ENCODE measurements at places on chromosomes 16 and 17. TPM values are rescaled to one million over a fixed set of nuclear protein-coding genes. Genes with fewer than 3 reads are reported as not detected.

The DNAI2 gene
- not detected for total RNA-seq

DNA sequence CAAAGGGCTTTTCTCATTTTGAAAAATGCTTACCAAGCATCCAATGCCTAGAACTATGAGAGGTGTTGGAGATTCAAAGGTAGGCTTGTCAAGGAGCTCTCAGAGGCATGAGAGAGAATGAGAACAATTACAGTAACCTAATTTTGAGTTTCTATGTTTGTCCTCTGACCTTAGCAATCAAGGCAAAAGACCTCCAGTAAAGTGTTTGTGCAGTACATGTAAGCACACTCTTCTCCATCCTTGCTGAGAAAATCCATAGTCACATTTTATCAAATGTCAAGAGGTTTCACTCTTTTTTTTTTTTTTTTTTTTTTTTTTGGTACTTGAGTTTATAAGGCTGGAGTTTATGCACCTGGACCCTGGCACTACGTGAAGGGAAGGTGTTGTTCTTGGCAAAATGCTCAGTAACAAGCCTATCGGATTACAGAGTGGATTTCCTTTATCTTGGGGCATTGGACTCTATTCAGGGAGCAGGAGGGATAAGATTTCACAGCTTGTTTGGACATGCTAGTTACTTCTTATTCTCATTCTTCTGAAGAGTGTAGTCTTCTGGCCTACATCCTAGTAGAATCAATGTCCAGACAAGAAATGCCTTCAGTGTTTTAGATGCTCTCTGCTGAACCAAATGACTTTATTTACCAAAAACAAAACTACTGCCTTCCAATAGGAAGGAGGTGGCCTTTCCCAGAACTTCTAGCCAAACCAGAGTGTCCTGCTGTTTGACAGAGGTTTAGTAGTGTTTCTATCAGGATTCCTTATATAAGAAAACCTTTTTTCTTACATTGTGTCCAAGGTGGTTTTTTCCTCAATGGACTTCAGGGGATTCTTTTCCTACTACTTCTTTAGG, 21.9 kb downstream of the KCNJ2 start:
- DNase-seq: no peak

GRCh38 chr16:49854796-49855203, 1.1 kb downstream of the ZNF423 start:
- no peak for DNase-seq

- DNase-seq: no peak
These were observed 5.9 kb downstream of the ZNF205 start for GRCh38 chr16:3118204-3118790.

- DNase-seq: no peak
These were observed 115.9 kb downstream of the DYNLRB2 start for GRCh38 chr16:80656711-80657150.

DNA sequence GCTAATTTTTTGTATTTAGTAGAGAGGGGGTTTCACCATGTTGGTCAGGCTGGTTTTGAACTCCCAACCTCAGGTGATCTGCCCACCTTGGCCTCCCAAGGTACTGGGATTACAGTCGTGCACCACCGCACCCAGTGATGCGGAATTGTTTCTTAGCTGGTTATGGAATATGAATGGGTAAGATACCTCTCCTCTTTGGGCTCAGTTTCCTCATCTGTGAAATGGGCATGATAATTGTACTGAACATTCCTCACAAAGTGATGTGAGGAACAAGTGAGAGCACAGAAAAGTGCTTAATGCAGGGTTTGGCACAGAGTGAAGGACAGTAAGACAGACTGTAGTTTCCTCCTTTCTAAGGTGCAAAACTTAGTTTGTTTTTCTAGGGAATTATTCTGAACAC, 31.0 kb upstream of the NFAT5 start:
- no peak for DNase-seq

DNA sequence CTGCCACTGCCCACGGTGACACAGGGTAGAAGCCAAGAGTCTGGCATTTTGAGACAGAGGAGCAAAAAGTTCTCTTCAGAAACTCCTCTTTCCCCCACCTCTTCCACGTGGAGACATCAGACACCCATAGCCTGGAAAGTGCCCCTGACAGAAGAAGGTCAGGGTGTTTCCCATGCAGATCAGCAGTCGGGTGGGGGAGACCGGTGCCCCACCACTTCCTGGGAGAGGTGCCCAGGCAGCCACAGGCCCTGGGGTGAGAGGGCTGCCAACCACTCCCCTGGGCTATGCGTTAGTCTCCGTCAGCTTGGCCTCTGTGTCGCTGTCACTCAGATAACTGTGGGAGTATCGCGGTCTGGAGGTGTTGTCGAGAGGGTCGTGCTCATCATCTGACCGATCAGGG, 31.5 kb downstream of the PIPOX start:
- DNase-seq: peak; percentile 47

- peak; percentile 30 for DNase-seq
These were observed 647 bp downstream of the FBXL20 start for GRCh38 chr17:39400547-39401411.

The KRT31 gene
- not detected for total RNA-seq

The ZFPM1 gene
- total RNA-seq: 5.3 TPM

DNA sequence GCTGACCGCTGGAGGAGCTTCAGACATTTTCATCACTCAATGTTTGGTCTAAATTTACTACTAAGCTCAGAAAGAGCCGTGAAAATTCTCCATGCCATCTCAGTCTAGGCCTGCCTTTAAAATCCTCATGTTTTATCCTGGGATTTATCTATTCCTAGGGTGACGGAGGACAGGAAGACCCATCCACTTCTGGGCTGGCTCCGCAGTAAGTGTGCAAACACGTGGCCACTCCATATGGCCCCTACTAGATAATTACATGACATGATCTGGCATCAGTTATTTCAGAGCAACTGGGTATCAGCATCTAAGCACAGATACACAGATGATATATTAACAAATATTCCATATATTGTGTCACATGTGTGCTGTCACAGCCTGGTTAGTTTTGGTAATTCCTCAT, 77.8 kb upstream of the HS3ST4 start:
- DNase-seq: no peak
